ENCODE measurements at places on chromosomes 12 and 14. TPM values are rescaled to one million over a fixed set of nuclear protein-coding genes. Genes with fewer than 3 reads are reported as not detected.

Gene ANO4
- 2.5 TPM for total RNA-seq

GRCh38 chr12:93638095-93638494 lies 39.1 kb upstream of the CRADD start:
- no peak for DNase-seq

Gene RIMKLB
- 27.2 TPM for total RNA-seq

Gene TAS2R9
- not detected for total RNA-seq

GRCh38 chr12:93706387-93706786 lies 29.2 kb downstream of the CRADD start:
- DNase-seq = no peak

GRCh38 chr14:55328317-55328716 lies 57.1 kb downstream of the FBXO34 start:
- peak; percentile 31 for DNase-seq

DNA sequence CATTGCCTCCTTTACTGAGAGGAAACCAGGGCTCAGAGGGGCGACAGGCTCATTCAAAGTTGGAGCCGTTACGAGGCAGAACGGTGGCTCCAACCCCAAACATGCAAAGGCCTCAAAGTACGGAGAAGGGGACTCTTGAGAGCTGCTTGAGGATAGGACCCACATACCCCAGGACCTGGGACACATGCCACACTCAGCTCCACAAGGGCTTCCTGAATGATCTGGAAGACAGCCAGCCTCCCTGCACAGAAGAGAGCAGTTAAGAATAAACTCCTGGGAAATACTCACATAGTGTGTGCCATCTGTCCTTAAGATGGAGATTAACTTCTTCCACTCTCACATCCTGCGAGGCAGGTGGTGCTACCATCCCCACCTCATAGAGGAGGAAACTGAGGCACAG lies 26.6 kb upstream of the NXPH4 start:
- DNase-seq = no peak

GRCh38 chr12:75366629-75367028 lies 24.3 kb upstream of the GLIPR1L2 start:
- no peak for DNase-seq

Gene FAM186B
- total RNA-seq = 0.33 TPM

DNA sequence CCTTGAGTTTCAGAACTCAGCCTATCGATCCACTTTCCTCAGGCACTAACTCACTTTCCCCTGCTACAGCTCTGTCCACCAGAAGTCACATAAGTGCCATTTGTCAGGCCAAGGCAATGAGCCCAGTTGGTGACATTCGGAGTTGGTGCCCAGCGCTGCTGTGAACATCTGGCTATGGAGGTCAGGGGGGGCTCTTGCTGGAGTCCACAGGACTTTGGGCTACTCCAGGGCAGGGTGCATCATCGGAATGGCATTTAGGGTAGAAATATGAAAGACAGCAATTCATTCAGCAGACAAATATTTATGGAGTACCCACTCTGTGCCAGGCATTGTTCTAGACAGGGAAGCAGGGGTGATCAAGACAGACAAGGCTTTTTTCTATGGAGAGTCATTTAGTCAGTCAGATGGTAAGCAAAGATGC lies 1.5 kb upstream of the PPP1CC start:
- peak; percentile 70 for DNase-seq

Gene SERPINA9
- total RNA-seq = not detected

Gene LMNTD1
- total RNA-seq = 0.33 TPM

DNA sequence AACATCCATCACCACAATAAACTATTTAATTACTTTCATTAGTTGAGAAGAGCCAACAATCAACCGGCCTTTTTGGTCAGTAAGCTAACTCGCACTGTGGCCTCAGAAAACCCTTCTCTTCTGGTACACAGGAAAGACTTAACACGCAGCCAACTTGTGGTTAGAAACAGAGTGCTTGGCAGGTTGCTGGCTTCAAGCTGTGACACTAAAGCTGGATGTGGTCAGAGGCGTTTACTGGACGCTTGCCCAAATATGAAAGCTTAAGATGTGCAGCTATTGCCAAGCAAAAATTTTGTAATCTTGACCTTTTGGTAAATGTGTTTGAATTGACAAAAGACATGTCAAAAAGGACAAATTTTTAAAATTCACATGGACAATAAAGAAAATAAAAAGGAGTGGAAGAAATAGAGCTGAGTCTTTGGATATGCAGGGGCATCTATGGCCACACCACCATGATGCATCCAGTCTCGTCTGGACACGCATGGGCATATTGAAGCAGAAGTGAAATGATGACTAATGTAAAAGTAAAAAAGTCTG lies 2.6 kb upstream of the KLRK1 start:
- DNase-seq = peak; percentile 88

- no peak for DNase-seq
Observed at GRCh38 chr12:12903642-12904609, 12.6 kb downstream of the GPRC5A start.

Gene SLCO1A2
- not detected for total RNA-seq

DNA sequence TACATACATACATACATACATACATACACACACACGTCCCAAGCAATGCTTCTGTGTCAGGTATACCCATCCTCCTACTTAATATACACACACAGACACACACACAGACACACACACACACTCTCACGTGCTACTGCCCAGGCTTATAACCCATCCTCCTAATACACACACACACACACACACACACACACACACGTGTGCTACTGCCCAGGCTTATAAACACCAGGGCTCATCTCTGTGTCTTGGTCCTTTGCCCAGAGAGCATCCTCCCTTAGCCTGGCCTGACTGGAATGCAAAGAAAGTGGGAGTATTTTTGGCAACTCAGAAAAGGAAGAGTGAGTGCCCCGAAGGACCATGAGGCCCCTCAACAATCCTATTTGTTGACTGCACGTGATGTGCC lies 129.0 kb downstream of the RBM19 start:
- DNase-seq = no peak

DNA sequence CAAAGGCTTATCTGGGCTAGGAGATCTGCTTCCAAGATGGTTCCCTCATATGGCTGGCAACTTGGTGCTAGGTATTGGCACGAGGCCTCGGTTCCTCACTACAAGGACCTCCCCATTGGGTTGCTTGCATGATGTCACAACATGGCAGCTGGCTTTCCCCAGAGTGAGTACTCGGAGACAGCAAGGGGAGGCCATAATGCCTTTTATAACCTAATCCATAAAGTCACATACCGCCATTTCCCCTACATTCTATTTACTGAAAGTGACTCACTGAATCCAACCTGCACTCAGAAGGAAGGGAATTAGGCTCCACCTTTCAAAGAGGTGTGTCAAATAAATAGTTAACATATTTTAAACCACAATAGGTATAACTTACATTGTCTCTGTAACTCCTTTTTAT lies 130.9 kb downstream of the SAMD4A start:
- DNase-seq = peak; percentile 42

DNA sequence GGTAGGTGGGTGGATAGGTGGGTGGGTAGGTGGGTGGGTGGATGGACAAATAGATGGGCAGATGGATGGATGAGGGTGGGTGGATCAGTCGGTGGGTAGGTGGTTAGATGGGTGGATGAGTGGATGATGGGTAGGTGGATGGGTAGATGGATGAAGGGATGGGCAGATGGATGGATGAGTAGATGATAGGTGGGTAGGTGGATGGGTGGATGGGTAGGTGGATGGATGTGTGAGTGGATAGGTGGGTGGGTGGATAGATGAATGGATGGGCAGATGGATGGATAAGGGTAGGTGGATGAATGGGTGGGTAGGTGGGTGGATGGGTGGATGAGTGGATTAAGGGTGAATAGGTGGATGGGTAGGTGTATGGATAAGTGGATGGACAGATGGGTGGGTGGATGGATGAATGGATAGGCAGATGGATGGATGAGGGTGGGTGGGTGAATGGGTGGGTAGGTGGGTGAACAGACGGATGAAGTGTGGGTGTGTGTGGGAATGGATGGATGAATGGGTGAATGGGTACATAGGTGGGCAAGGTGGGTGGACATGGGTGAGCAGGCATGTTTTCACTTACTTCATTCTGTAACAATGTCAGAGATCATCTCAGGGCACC lies 3.3 kb upstream of the INF2 start:
- no peak for DNase-seq

DNA sequence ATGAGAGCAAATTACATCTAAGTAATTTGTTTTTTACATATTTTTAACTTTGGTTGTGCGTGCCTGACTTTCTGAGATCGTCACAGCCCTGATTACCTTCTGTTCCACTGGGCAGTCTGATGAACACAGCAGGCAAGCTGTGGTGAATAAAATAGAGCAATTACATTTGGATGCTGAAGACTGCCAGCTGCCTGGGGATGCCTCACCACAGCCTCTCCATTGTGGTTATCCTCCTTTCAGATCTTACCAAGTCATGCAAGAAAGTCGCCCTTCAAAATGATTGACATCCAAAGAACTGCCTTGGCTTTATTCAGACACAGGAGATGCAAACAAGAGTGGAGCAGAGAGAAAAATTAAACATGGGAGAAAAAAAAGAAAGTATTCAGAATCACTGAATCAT lies 456.6 kb upstream of the TMPO start:
- no peak for DNase-seq

DNA sequence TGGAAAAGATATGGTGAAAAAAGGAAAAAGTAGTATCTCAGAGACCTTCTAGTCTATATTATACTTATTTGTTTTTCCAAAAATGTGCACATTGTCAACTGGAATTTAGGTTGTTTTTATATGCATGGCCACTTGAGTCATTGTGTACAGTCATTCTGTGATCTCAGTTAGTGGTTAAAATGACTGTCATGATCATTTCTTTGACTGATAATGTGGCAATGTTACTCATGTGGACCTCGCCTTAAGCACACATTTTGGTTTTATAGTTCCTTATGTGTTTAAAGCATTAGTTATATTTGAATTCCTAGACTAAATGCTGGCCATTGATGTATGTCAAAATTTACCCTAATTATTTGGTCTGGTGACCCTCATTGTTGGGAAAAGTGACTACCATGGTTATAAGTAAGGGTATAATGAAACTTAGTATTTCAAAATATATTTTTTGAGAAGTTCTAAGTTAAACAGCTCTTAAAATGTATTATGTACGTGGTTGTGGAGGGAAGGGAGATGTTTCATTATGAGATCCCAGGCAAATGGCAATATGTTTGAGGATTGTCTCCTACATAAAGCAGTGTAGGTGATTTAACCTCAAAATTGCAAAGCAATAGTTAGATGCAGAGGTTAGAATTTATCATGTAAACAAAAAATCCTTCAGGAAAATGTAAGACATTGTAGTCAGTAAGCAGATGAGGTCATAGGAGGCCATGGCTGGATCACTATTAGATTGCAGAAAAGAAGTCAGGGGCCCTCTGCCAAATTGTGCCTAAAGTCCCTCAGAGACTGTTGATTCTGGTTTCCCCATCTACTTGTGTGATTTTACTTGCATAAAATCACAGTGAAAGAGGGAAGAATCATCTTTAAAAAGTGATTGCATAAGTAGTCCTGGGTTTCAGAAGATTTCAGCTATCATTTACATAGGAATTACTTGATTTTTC lies 17.5 kb downstream of the PNMA1 start:
- DNase-seq = peak; percentile 74

DNA sequence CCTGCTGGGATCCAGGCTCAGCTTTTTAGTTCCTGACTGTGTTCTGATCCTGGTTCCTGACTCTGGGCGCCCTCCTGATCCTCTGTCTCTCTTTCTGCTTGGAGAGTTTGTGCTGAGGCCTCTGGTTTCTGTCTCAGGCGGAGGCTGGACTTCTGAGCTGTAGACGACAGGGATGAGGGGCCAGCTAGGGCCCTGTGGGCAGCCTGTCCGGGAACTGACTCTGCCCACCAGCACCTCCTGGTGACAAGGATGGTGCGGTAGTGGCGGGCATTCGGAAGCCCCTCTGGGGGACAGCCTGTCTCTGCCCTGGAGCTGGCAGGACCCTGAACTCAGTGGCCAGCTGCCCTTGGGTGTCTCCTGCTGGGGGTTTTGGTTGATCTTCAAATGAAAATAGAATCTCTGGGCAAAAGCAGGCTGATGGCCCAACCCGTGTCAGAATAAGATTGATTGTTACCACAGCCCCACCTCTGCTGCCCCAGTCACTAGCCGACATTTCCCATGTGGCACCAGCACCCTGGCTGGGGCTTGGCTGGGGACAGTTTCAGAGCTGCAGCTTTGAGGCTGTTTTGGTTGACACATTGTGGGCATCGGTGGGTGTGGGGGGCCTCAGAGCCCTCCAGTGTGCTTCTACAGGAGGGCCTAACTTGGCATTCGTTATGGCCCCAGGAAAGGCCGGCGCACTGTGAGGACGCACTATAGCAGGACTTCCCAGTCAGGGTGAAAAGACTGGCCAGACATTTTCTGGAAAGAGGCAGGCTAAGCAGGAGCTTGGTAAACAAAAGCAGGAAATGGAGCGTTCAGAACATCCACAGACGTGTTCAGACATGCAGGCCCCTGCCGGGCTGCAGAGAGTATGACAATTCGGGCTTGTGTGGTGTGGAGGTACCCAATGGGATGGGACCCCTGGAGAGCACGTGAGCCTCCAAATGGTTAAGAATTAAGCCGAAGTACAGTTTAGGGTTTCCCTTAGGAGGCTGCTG lies 16.2 kb downstream of the KRT80 start:
- peak; percentile 78 for DNase-seq

DNA sequence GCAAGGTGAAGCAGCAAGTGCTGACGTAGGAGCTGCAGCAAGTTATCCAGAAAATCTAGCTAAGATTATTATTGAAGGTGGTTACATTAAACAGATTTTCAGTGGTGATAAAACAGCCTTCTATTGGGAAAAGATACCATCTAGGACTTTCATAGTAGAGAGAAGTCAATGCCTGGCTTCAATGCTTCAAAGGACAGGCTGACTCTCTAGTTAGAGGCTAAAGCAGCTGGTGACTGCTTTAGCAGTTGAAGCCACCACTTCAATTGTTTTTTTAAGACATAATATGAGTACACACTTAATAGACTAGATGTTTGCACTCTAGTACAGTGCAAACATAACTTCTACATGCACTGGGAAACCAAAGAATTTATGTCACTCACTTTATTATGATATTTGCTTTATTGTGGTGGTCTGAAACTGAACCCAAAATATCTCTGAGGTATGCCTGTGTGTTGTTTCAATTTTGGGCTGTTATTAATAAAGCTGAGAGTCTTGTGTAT lies 1026.9 kb upstream of the FOXG1 start:
- no peak for DNase-seq

Gene LHX5
- total RNA-seq = 0.67 TPM

Gene CLSTN3
- 20.4 TPM for total RNA-seq

- DNase-seq = peak; percentile 25
Observed at GRCh38 chr12:96070670-96071279, 35.4 kb upstream of the LTA4H start.

DNA sequence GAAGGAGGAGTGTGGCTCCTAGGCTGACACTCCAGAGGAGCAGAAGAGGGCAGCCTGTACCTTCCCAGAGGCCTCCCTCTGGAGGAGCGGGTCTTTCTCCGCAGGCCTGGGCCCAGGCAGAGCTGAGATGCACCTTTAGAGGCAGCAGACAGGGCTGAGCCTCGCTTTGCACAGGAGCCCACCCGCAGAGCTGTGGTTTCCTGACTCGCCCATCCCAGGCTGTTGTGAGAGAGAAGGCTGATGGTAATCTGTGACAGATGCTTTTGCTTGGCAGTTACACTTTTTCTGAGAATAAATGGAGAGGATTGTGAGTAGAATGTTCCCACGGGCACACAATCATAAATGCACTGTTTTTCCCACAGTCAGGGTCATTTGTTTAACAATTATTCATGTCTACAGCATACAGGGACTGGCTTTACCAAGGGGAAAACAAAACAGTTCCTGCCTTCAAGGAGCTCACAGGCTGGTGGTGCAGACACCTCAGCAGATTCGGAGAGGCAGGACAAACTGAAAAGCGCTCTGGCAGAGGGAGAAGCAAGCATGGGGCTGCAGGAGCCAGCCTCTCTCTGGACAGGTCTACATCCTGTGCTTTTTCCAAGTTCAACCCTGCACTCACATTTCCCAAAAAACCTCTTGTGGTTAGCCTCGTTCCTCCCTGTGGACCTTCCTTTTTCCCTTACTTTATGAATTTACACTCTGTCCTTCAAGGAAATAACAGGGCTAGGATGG lies 13.9 kb downstream of the EVL start:
- DNase-seq = peak; percentile 60

Gene CAPS2
- total RNA-seq = 6.4 TPM
